Activated B cell treated with CpG ODN at 0.5 μM for 24 hours (primary cell): ENCODE measurements at places on chromosomes 2 and 18. TPM values are rescaled to one million over a fixed set of nuclear protein-coding genes. Genes with fewer than 3 reads are reported as not detected.

CRACDL gene
- total RNA-seq = not detected in 2 replicates

TNFAIP6 gene
- 0.29 TPM in 1 of 2 replicates, not detected in the other for total RNA-seq

DAPL1 gene
- total RNA-seq = not detected in 2 replicates

GPR75 gene
- 5.7 and 6.3 TPM in 2 replicates for total RNA-seq

GREB1 gene
- 0.42 and 0.69 TPM in 2 replicates for total RNA-seq

RBM45 gene
- 17.9 and 18.8 TPM in 2 replicates for total RNA-seq

UBE2E3 gene
- 33.1 and 33.6 TPM in 2 replicates for total RNA-seq

CRYGD gene
- total RNA-seq = not detected in 2 replicates

LBX2 gene
- 0.69 and 1.2 TPM in 2 replicates for total RNA-seq

LYPD6B gene
- total RNA-seq = 0.58 and 1.4 TPM in 2 replicates

GPR45 gene
- total RNA-seq = not detected in 2 replicates

DNA sequence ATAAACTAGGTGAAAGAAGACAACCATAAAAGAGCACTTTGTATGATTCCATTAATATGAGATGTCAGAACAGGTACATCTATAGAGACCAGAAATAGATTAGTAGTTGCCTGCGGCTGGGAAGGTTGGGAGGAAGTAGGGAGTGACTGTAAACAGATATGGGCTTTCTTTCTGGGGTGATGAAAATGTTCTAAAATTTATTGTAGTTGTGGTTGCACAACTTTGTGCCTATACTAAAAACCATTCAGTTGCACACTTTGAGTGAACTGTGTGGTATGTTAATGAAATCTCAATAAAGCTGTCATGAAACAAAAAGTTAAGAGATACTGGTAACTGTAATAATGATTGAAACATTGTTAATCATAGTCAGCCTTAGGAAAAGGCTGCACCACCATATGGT, 152.7 kb upstream of the ALPP start:
- DNase-seq = no peak

DNA sequence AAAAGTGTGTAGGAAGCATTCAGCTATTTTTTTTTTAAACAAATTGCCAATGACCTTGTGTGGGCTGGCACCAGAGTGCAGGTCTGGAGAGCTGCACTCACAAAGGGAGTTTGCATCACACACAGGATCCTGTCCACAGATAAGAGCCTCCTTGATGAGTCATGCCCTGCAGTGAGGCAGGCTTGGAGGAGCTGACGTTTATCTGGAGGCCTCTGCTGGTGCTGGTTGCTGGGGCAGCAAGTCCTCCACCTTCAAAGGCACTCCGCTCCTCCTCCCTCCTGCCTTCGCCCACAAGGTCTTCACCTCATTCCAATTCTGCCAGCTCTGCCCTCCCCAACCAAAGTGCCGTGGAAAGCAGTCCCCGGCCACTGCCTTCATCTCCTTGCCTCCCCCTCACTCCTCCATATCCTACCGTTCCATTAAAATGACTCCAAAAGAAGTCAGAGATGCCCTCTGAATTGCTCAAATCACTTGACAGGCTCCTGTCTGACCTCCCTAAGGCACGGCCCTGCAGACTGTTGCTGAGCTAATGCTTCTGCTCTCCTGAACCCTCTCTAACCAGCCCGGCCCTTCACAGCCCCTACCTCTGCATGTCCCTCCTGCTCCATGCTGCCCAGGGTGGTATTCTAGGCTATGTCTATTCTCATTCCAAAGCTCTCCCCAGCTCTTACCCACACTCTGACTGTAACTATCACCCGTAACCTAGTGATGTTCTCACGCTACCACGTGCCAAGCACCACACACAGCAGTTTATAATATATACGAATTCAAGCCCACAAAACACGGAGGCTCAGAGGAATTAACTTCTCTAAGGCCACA, 30.9 kb downstream of the LONRF2 start:
- DNase-seq = no peak

DNA sequence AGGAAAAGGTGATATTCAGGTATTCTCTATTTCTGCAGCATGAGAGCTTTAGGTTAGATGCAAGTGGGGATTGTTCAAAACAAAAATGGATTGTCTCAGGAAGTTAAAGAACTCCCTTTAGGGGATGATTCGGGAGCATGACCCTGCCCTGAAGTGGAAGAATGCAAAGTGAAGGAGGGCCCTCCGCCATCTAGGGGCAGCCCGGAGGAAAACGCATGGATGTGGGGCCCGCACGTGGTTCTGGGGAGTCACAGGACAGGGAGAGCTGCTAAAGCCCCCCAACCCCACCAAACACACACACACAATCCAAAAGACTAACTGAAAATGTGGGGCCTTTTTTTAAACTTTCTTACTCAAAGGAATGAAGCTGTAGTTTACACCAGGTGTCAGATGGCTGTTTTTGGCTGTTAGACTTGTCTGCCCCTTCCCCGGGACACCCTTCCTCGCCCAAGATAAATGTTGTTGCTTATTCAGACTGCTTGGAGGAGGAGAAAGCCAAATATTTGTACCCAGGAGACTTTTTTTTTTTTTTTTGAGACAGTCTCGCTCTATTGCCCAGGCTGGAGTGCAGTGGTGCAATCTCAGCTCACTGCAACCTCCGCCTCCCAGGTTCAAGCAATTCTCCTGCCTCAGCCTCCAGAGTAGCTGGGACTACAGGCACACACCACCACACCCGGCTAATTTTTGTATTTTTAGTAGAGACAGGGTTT, 78.8 kb downstream of the HNRNPLL start:
- no peak for DNase-seq

DNA sequence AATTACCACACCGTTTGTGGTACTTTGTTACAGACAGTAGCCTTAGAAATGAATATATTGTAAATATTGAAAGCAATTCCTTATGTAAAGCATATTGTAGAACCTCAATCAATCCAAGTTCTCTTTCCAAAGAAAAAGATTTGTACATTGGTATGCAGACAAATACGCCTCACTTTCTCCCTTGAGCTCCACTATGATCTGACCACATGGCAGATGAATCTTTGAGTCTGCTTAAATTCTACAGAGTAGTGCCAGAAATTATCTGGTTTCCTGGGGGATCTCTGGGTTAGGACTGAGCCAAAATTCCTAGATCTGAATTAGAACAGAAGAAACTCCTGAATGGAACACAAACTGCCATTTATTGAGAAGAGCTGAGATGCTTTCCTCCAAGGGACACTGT, 99.0 kb downstream of the CPO start:
- no peak for DNase-seq

- no peak for DNase-seq
These were observed 162.0 kb downstream of the DTNA start for GRCh38 chr18:34872066-34872465.

DNA sequence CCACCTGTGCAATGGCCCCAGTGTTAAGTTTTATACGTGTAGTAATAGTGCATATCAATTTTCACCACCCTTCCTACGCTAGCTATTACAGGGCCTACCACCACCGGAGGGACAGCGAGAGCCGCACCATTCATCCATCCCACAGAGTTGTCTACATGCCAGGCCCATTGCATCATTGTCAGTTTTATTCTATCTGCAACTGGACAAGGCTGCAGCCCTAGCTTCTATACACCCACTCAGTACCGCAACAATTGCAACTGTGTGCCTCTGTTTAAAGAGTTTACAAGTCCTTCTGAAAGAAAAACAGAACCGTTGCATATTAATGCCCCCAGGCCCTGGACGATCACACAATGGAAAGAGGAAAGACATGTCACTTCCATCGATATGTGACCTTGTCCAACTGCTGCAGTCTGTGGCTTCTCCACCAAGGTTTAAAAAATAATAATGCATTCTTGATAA, 58.6 kb downstream of the ZEB2 start:
- no peak for DNase-seq

GRCh38 chr2:218513676-218514075, 54.5 kb downstream of the USP37 start:
- no peak for DNase-seq

DNA sequence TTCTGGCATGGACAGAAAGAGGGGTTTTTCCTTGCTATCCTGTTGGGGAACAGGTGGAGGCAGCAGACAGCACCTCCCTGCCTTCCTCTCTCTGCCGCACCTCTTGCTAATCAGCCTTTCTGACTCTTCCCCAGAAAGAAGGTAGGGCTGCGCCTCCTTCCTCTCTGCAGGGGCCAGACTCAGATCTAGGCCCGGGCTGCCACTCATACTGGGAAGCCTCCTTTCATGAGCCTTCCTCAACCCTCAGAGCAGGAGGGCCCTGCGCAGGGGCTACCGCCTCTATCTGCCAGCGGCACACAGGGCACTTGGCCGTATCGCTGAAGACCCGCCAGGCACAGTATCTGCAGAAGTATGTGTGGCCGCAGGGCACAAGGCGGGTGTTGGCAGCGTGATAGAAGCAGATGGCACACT, 7.1 kb downstream of the NEURL3 start:
- no peak for DNase-seq

- DNase-seq = no peak
These were observed 48.2 kb downstream of the ARL4C start for GRCh38 chr2:234448506-234449184.

GRCh38 chr2:84896567-84896966, 8.9 kb upstream of the TMSB10 start:
- no peak for DNase-seq

- DNase-seq = no peak
These were observed 27.9 kb downstream of the GPC1 start for GRCh38 chr2:240463274-240463865.

DNA sequence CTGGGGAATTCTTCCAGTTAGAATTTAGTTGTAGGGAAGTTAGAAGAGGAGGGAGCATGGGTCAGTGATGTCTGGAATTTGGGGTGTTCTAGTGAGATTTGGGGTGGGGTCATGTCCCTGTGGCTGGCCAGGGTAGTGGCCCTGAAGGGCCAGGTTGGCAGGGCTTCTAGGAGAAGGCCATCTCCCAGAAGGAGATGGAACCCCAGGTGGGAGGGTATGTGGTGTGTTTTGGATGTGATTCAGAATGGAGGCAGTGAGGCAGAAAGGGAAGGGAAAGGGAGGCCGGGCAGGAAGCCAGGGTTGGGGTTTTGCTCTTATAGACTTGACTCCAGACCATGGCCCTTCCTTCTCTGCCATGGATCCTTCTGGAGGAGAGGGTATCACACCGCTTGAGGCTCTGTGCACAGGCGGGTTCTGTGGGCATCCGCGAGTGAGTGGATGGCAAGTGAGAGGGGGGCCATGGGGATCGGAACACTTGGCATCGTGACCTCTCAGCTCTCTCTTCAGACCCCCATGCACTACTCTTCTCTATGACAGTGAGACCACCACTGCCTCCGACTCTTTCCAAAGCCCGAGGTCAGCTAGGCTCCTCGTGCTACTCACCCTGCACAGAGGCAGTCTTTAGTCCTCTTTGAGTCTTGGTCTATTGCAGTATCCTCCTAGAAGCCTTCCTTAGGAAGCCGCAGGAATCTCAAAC, 7.3 kb downstream of the GREB1 start:
- no peak for DNase-seq

GRCh38 chr2:167492486-167492885, 604.2 kb downstream of the XIRP2 start:
- DNase-seq = no peak

- DNase-seq = no peak
These were observed 347.0 kb upstream of the ID2 start for GRCh38 chr2:8334866-8335325.

DNA sequence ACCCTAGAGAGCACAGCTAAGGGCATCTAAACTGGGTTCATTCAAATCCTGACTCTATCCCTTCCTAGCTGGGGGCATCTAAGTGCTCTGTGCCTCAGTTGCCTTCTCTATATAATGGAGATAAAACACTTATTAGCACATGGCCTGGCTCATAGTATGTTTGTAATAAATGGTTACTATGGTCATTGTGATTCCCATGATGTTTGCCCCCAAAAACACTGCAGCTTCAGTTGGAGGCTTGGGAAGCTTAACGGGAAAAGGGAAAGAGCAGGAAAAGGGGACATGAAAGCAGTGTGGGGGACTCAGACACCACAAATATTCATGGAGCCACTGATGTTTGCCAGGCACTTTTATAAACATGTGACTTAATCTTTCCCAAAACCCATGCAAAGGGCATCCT, 118.1 kb downstream of the INHBB start:
- no peak for DNase-seq

DNA sequence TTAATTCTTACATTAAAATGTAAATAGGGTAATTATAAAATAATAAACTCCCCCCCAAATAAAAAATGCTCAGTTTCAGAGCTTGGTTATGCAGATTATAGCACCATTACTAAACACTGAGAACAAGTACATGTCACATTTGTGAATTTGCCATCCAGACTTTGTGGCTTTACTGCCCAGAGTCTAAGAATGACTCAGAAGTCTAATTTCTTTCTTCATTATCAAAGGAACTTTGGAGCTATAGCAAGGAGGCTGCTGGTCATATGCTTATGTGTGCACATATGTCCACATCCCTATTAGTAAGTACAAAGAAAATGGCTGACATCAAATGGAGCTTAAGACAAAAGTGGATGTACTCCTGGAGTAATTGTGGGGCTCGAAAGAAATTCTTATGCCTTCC, 248.5 kb upstream of the SESTD1 start:
- DNase-seq = no peak

- no peak for DNase-seq
These were observed 20.0 kb upstream of the LRRTM1 start for GRCh38 chr2:80324525-80324924.

DNA sequence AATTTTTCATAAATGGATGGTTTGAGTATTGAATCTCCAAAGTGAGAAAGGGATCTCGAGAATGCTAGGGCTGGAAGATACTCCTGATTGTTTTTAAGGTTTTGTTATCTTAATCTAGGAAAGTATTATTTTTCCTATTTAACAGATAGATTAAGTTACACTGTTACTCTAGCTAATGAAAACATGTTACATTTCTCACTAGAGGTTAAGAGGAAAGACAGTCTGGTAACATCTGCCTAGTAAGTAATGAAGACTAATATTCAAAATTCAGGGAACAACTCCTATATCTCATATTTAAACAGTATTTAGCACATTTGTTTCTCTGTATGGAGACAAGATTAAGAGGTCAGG, 2.0 kb downstream of the GALNT3 start:
- no peak for DNase-seq

GRCh38 chr2:59301466-59302402, 1060.6 kb upstream of the FANCL start:
- no peak for DNase-seq

GRCh38 chr2:149213764-149214493, 116.5 kb upstream of the LYPD6 start:
- no peak for DNase-seq

DNA sequence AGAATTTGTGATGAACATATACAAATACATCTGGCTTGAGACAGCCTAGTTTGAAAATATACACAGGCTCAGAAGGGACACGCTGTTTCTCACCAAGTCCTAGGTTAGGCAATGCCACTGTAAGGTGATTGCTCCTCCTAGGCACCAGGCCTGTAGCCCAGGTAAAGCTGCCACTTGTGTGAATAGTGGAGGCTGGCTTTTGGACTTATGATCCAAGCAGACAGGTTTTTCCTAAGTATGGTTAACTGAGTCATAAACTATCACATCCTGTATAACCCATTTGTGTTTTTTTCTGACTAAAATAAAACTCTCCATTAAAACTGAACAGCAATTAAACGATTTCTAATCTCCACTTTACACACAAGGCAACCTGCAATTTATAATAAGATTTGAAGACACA, 81.0 kb downstream of the SEMA4F start:
- no peak for DNase-seq
